ENCODE measurements at places on chromosomes 12 and 14.

DNA sequence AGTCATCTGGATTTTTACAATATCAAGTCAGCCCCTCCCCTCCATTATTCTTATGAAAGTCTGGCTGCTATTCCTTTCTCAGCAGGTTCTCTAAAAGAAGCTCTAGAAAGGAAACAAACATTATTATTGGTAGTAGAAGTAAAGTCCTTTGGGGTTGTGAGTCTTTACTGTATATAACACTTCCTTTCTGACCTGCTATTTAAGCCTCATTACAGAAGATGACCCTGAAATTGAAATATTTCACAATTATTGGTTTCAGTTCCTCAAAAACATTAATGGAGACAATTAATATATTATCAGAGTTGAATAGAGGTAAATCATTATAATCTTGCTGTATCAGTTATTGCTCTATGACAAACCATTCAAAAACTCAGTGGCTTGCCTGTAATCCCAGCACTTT is 19.3 kb downstream of the PLEKHA5 start:
- DNase-seq: no peak

- no peak for DNase-seq
Observed at GRCh38 chr12:116267948-116268347, 9.5 kb downstream of the MED13L start.

DNA sequence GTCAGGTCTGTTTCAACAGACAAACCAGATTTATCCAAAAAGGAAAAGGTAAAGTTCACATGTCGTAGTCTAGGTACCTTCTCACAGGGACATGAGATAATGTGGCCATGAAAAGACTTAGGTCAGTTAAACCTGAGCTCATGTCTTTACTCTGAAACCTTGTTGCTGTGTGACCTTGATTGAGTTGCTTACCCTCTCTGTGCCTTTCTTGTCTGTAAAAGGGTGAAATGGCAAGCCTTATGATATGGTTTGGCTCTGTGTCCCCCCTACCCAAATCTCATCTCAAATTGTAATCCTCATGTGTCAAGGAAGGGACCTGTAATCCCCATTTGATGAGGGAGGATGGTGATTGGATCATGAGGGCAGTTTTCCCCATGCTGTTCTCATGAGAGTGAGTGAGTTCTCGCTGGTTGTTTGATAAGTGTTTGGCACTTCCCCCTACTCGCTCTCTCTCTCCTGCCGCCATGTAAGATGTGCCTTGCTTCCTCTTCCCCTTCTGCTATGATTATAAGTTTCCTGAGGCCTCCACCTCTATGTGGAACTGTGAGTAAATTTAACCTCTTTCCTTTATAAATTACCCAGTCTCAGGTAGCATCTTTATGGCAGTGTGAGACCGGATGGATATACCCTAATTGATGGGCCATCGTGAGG is 299.8 kb downstream of the ADGRD1 start:
- no peak for DNase-seq

DNA sequence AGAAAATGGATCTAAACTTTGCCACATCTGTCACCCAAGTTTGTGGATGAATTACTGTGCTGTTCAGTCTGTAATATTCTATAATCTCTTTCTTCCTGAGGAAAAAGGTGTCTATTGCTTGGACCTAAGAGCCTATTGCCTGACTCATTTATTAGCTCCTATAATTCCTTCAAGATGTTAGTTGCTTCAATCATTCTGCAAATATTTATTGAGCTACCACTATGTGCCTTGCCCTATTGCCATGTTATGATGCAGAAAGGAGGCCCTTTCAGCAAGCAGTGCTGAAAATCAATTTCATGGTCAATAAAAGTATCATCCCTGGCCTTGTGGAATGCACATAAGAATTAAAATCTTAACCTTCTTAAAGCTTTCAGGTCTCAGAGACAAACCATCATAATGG is 113.6 kb downstream of the CCER1 start:
- DNase-seq: no peak

- no peak for DNase-seq
Observed at GRCh38 chr14:80575763-80576162, 364.5 kb upstream of the DIO2 start.

DNA sequence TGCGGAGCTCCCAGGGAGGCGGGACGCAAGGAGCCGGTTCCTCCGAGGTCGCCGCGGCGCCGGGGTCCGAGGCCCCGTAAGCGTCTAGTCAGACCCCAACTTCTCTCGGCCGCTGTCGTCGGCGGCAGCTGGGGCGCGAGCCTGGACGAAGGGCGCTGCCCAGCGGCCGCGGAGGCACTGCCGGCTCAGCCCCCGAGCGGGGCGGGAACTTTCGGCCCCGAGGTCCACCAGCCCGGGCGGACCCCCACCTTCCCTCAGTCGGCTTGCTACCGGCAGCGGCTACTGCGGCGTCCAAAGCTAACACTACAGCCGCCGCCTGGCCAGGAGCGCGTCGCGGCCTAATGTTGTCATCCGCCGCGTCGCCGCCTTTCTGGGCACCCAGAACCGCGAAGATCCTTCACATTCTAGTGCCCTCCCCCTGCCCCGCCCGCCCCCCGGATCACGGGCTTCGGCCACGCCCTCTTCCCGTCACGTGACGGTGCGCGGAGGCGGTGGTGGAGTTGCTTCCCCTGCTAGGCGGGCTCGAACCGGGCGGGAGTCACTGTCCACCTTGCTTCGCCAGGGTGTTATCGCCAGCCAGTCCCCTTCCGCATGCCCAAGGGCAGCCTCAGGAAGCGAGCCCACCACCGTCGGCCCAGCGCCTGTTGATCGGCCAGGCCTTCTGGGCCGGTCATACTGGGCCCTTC is at the start of gene OSBPL8:
Gene OSBPL8, minus strand, starts transcription at position 372 of the 686 bp plus-strand sequence. CDS start 72,220 bp downstream, outside the sequence.
- peak; percentile 93 for DNase-seq

- no peak for DNase-seq
Observed at GRCh38 chr12:31887109-31887811, 72.0 kb upstream of the RESF1 start.

DNA sequence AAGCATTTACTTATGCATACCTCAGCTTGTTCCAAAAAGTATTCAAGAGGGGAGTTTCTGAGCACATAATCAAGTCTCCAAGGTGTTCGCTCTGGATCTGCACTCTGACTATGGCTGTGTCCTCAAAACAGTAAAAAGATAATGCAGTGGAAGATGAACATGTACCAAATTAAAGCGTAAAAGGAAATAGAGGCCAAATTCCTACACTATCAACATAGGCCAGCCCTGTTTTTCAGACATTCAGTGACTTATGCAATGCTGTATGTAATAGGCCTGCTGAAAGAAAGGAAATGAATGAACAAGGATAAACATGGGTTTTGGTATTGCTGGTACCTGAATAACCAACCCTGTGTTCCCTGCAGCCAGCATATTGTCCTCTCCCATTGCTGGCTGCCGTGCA is 115.7 kb downstream of the SAMD4A start:
- DNase-seq: no peak

DNA sequence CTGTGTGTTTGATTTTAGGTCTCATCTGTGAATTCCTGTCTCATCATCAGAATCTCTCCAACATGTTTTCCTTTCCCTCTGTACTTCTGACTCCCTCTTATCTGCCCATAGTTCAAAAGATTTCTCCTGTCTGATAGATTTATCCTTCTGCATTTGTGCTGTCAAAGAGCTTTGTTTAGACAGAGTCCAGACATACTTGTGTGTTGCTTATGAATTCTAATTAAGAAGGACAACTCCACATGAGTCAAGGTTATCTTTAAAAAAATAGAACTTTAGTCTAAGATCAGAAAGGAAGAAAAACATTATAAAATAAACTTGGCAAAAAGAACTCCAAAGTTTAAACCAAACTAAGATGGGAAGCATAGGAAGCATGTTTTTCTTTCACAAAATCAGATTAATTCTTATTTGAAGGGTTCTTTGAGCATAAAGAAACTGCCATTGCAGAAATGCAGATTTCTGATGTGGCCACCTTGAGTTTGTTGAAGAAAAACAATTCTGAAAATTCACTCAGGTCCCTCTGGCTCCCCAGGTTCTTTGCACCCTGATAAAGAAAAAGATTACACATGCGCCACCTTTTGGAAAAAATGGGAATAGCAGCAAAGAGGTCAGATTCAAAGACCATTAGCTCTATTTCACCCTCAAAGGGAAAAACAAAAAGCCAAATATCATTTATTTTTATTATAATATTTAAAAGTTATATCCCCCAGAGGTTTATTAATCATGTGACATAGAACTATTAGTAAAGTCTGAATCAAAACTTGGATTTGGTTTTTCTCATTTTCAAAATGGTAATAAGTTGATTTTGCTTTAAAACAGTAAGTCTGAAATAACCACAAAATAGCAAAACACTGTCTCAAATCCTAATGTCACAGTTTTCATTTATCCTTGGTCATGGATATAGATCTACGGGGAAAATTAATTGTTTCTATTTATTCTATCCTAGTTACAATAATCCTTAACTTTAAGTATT is 143.7 kb upstream of the DCN start:
- peak; percentile 75 for DNase-seq

GRCh38 chr14:101584055-101584859 is 23.0 kb downstream of the DIO3 start:
- DNase-seq: no peak

GRCh38 chr12:28855761-28856310 is 293.2 kb upstream of the FAR2 start:
- DNase-seq: no peak

- no peak for DNase-seq
Observed at GRCh38 chr12:24418157-24418556, 468.7 kb upstream of the SOX5 start.

DNA sequence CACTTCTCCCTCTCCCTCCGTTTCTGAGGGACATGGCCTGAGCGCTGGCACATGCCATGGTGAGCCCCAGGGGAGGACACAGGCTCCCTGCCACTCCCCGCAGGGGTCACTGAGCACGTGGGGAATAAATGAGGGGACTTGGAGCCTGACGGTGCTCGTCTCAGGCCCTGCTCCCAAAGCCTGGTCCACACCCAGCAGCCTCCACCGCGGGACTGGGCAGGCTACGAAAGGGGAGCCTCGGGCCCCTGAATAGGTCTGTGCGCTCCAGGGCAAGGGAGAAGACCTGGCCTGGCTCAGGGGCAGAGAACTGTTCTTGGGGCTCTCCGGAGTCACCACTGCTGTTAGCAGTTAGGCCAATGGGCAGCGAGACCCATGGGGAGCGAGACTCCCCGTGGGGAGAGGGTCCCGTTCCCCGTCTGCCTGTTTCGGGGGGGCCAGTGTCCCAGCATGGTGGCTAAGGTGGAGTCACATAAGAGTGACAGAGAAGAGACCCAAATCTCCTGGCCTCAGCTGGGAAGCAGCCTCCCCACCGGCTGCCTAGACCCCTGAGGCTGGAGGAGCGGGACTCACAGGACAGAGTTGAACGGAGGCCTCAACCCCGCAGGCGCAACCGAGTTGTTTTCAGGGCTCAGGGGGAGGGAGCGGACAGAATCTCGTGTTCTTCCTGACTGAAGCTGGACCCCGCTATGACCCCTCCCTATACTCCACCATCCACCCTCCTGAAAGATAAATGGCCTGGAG is 329.8 kb upstream of the SFSWAP start:
- DNase-seq: no peak

GRCh38 chr12:51635346-51635745 is 44.3 kb downstream of the SCN8A start:
- no peak for DNase-seq

GRCh38 chr12:1719139-1719538 is 28.3 kb downstream of the ADIPOR2 start:
- no peak for DNase-seq

DNA sequence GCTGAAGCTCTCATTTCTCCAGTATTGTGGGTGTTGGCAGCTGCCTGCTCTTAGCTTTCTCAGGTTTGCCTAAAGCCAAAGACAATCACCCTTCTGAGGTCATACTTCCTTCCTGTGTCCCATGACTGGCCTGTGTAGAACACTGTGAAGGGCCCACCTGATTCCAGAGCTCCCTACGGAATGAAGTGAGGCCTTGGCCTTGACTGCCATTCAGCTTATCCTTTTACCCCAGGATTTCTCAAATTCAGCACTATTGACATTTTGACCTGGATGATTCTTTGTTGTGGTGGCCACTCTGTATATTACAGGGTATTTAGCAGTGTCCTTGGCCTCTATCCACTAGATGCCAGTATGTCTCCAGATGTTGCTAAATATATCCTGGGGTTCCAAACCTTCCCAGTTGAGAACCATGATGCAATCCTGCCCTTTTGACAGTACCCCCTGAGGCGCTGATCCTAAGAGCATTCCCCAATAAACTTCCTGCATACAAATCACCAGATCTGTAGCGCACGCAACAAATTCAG is 112.3 kb upstream of the KRR1 start:
- DNase-seq: no peak

Measured in NCI-H446 (cell line).